Stimulated activated CD8-positive, alpha-beta memory T cell treated with anti-CD3 and anti-CD28 coated beads, Interleukin-15, amount 100 ng/mL, for 1 hour (primary cell): ENCODE measurements at places on chromosomes 4 and X.

DNA sequence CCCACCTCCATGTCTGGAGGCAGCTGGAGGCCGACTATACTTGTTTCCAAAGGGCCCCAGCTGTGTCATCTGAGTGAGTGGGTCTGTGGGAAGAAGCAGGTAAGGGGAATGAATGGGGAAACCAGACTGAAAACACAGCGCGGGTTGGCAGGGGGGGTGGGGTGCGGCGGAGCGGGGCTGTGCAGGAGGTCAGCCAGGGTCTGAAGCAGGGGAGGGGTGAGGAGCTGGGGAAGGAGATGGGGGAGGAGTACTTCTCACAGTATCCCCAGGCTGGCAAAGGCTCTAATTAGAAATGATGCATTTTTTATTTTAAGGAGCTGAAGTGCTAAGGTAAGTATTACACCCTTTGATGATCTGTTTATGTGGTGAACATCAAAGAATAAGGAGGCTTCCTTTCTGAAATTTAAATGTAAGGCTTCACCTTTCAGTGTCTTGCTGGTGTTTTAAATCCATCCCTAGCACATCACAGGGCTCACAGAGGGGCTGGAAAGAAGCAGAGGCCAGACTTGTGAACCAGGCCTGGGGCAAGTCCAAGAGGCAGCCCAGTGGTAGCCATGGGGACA, 37.5 kb downstream of the SMIM20 start:
- DNase-seq: no peak

- DNase-seq: no peak
Observed at GRCh38 chr4:159677521-159677920, 574.6 kb downstream of the RAPGEF2 start.

- DNase-seq: no peak
Observed at GRCh38 chr4:8282742-8283141, 13.2 kb downstream of the HTRA3 start.

- DNase-seq: no peak
Observed at GRCh38 chrX:155767051-155767875, 113.9 kb upstream of the VAMP7 start.

- DNase-seq: no peak
Observed at GRCh38 chr4:158020734-158021346, 152.0 kb downstream of the GASK1B start.

GRCh38 chrX:13990126-13990800, 39.4 kb downstream of the GEMIN8 start:
- DNase-seq: no peak

- DNase-seq: no peak
Observed at GRCh38 chrX:23742174-23742696, 841 bp downstream of the ACOT9 start.

DNA sequence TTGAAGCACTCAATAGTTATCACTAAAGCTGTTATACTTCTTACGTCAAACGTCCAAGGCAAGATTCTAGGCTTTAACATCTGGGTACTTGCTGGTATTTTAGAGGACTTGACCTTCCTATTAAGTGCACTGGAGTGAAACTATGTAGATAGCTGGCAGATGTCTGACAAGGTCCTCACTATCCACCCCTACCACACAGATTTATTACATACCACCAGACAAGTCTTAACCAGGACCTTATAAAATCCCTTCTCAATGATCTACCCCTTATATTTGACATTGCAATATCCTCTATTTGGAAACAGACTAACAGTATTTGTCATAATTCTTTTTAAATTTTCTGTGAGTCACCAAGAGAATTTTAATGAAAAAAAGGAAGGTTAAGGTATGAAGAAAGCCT, 78.8 kb downstream of the PDGFC start:
- DNase-seq: no peak

DNA sequence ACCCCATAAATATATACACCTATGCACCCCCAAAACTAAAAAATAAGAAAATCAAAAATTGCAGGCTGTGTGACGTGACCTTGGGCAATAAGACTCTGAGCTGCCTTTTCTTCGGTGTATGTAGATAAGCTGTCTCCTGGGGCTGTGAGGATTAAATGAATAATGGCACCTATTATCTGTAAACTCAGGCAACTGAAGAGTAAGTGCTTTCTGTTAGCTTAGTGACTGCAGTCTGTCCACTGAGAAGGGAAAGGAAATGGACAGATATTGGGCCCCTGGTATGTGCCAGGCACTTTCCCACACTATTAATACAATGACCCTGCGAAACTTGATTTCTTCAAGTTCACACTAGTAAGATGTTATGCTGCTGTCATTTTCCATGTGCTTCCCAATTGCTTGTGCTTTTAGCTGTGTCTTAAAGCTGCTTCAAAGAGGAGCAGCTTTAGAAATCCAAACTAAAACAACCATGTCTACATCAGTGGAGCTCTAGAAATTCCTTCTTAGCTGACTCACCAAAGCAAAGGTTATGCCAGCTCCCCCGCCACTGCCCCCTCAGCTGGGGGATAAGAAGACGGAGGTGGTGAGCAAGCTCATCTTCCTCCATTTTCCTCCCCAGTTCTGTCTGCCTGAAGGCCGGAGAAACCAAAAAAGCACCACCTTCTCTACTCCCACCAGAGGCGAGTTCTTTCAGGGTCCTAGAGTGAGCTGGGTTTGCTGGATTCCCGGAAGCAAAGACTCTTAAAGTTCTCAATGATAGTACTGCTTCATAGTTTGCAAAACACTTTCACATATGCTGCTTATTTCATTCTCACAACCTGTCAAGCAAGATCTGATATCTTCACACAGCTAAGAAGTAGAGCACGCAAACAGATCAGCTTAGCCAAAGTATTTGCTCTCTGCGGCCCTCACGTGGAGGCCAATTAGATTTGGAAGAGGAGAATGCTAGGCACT, 8.8 kb upstream of the DGAT2L6 start:
- no peak for DNase-seq

DNA sequence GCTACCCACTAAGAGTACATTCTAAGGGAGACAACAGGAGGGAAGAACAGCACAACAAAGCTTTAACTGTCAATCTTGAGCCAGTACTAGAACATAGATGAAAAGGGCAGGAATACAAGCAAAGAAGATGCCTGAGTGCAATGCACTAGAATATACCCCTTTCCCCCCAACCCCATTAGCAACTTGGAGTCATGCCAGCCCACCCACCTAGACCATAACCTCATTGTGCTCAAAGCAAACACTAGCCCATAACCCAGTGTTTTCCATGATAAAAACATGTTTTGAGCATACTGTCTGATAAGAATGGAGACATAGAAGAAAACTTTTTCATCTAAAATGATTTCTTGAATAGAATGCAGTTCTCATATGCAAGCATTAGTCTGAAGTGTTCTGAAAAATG, 183.2 kb downstream of the RAP1GDS1 start:
- DNase-seq: no peak
